ENCODE measurements at places on chromosomes 7 and 10.

DNA sequence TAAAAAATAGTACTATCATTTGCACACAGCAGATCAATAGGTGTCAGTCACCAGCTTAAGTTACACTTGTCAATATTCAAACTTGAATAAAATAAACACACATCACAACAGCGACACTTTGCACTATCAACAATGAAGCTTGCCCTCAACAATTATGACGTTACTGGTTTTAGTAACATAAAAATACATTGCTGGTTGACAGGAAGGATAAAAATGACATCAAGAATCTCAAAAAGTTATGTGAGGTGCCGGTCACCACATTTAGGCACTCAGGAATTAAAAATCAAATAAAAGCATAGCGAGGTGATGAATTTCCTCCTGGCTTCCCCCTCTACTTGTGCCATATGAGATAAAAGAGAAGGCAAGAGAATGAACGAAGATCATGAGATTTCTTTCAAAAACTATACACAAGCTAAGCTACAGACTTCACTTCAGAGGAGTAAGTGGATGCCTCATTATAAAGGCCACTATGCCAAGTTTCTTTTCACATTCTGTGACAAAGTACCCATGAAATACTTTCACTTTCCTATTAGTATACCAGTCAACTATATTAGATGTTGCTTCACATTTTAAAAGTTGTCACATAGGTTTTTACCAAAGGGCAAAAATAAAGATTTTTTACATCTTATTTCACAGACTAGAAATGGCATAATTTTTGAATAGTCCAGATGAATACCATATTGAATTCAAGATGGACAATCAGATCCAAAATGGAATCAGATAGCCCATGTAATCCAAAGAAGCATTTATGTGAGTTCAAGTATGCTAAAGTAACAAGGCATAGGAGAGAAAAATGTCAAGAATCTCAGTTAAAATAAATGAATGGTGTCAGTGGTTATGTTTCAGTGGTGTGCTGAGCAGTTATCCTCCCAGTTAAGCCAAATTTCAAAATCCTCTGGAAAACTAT, 3.6 kb downstream of the CCDC71L start:
- DNase-seq, result no peak

DNA sequence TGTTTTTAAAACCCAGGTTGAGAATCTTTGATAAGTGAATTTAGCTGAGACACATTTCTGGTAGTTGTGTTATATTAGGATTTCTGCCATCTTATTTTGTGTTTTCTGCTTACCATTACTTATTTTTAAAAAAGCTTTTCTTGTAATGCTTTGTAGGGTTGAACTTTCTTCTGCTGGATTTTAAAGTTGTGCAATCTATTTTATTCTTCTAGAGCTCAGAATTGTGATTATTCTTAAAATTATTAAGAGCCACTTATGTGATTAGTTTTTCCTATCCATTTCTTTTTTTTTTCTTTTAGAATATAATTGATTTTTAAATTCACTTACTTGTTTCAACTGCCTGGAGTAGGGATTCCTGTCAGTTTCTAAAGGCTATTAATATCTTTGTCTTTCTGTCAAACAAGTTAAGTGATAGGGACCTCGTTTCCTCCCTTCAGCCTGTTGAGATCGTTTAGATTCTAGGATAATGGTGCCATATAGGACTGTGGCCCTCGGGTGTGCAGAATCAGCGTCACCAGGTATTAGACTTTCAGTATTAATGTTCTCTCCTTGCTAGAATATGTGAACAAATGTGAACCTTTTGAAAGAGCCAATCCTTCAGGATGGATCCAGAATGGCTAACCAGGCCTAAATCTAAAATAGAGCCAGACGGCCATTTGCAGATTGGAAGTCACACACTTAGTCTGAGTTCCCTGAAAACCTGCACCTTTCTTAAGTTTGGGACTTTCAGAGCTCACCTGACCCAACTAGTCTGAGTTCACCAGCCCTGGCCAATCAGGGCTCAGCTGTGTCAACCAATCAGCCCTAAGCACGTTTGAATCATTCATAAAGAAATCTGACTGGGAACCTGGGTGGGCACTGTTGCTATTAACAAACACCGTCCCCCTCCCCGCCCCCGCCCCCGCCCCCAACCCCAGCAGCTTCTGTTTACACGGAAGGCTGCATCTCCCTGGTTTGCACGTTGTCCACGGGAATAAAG, 26.2 kb downstream of the CUX1 start:
- no peak for DNase-seq

DNA sequence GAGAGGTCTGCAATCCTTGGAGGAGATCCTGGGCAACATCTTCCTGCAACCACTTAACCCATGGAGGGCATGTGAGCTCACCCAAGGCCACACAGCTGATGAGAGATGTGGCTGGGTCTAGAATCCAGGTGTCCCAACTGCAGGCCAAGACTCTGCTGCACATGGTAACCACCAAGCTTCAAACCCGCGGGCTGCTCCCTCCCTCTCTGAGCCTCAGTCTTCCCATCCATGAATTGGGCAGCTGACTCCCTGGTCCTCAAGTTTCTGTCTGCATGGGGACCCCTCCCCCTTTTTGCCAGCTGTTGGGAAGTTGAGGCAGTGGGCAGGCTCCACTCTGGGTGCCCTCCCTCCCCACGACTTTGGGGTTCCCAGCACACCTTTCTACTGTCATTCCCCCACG, 20.9 kb upstream of the INMT start:
- no peak for DNase-seq

DNA sequence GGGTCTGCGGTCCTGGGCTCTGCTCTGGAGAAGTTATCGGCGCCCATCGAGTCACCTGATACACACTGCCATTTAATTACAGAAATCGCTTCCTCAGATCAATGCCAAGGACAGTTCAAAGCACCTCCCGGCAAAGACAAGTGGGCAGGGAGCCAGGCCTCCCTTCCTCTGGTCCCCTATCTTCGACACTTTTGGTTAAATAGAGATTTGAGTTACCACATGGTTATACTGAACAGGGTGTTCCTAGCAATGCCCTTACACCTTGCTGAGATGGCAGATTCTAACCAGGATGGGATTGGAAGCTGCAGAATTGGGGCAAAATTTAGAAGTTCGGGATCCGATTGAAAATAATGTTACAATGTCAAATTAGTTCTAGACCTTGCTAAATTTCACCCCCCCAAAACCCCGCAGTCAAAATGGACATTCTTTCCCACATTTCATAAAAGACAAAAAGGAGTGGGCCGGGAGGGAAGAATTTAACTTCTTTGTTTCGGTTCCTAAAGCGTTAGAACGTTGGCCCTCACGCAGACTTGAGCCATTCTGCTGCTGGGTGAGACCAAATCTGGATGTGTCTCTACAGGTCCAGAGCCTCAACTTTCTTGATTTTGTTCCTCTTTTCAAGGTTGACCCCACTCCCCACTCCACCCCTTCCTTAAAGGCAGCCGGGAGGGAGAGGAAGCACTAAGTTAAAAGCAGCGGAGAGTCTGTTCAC, 2.2 kb upstream of the DLX5 start:
- no peak for DNase-seq

- no peak for DNase-seq
Observed at GRCh38 chr7:44961844-44962482, 16.9 kb downstream of the MYO1G start.

- DNase-seq, result no peak
Observed at GRCh38 chr10:61683319-61683718, 20.6 kb downstream of the CABCOCO1 start.

- DNase-seq, result no peak
Observed at GRCh38 chr10:97153270-97153850, 32.4 kb downstream of the SLIT1 start.
